Stimulated activated CD4-positive, alpha-beta T cell treated with anti-CD3 and anti-CD28 coated beads, Interleukin-1b, Interleukin-23, amount 100 ng/mL, for 4 hours (primary cell): ENCODE measurements at places on chromosomes 2 and 18.

- DNase-seq, result no peak
Measured at GRCh38 chr18:3079653-3080052, 66.7 kb upstream of the LPIN2 start.

- no peak for DNase-seq
Measured at GRCh38 chr18:8799596-8800441, 94.5 kb downstream of the MTCL1 start.

GRCh38 chr18:77308216-77308615 is 58.6 kb downstream of the GALR1 start:
- DNase-seq, result no peak

DNA sequence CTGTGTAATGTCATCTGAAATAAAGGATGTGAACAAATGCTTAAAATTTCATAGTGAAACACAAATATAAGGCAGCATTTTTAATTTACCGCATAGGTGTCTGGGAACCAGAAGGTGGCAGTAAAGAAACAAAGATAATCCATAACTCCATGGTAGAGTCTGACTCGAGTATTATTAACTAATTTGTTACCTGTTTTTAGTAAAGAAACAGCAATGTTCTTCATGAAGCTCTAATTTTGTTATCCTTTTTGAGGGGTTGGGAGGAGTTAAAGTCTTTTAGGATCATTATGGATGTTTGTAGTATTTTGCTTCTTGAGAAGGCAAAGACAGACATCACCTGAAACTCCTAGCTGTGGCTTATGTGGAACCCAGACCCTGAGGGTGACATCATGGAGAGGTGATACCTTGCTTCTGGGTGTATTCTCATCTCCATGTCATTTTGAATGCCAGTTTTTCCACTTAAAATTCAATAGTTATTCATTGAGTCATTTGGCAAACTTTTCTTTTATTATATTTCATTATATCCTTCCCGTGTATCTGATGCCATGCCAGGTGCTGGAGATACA is 286.2 kb upstream of the EPAS1 start:
- DNase-seq, result no peak

GRCh38 chr2:71299507-71299906 is 32.1 kb upstream of the ZNF638 start:
- DNase-seq, result no peak

GRCh38 chr2:196597531-196597930 is 42.0 kb upstream of the CCDC150 start:
- DNase-seq, result no peak

DNA sequence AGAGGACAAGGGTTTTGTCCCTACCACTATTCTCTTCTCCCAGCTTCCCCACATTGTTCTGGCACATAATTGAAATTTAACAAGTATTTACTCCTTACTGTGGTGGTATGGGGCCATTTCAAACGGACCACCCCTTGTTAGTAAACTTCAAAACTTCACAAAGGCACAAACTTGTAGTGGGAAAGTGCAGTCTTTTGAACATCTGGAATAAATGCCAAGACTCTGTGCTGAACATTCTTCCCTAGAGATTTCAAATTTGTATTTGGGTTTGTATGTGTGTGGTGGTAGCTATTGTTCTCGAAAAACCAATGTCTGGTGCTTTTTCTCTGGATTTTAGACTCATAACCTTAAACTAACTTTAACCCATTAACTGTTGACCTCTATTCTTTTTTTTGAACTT is 151.6 kb downstream of the NRP2 start:
- DNase-seq, result no peak

DNA sequence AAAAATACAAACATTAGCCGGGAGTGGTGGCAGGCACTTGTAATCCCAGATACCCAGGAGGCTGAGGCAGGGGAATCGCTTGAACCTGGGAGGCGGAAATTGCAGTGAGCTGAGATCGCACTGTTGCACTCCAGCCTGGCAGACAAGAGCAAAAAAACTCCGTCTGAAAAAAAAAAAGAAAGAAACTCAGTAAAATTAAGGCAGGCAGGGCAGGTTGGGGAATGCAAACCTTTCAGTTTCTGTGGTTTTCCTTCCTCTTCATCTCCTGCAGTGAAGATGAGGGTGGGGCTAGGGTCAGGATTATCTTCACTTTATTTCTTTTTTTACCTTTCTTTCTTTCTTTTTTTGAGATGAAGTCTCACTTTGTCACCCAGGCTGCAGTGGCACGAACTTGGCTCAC is 43.2 kb upstream of the PSME4 start:
- no peak for DNase-seq

DNA sequence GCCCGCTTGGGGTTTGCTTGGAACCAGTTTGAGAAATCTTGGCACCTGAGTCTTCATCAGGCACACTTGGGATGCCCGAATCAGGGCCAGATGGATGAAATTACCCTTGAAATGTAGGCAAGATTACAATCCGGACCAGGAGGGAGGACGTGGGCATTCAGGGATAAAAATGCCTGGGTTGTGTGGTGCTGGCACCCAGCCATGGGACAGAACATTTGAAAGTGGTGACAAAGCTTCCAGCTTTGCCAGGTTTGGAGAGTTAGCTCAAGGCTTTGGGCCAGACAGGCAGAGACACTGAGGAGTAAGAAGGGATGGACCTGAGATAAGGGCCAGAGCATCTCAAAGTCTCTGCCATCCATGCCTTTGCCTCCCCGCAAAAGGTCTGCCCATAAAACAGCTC is 182.2 kb downstream of the TTC32 start:
- no peak for DNase-seq

DNA sequence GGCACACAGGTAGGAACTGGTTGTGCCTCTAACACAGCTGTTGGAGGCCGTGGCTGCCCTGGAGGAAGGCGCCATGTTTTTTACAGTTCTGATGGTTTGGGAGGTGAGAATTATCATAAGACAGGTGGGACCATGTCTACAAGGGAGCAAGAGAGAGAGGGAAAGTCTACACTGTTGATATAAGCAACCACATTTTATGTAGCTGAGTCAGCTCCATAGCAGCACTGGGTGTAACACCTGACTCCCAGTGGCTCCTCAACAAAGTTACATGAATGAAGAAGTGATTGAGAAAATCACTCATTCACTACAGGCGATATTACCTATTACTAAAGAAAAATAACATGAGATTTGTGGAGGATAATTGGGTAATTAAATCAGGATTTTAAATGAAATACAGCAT is 41.3 kb upstream of the ACAA2 start:
- DNase-seq, result no peak

GRCh38 chr2:220915092-220915623 is 656.9 kb downstream of the EPHA4 start:
- no peak for DNase-seq

DNA sequence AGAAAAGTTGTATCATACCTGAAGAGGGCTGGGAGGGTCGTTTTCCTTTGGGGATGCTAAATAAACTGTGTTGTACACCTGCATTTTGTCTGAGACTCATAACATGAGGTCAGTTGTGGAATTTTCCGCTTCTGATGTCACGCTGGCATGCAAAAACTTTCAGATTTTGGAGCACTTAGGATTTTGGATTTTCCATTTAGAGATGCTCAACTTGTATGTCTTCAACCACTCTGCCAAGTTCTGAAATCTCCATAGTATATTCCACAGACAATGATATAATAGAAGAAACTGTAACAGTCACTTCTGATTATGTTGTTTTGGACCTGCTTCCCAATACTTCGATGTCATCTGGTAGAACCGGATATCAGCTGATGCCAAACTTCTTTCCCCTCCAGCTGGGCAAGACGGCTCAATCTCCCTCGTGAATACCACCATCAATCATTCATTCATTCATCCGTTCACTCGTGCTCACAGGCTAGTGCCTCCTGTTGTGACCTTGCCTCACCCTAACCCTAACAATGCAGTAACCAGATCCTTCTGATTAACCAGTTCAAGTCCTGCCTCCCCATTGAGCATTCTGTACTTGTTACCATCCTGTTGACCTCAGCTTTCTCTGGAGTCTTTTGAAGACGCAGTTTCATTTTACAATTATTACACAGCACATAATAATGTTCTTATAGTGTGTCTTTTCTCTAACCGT is 5.3 kb upstream of the PLEKHH2 start:
- DNase-seq, result no peak

GRCh38 chr2:239460780-239461179 is 60.0 kb upstream of the HDAC4 start:
- no peak for DNase-seq

DNA sequence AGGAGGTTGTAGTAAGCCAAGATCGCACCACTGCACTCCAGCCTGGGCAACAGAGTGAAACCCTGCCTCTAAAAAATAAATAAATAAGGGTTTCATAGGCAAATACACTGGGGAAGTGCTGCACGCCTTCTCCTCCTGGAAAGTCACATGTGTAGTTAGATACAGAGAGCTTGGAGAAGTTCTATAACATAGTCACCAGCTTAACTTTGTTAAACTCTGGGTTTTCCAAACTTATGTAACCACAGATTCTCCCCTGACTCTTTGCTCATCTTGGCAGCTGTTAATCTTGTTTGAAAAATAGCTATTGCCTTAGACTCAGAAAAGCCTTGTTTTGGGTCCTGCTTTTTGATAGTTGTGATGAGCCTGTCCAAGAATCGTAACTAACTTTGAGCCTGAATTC is 25.2 kb downstream of the KIAA2012 start:
- DNase-seq, result no peak

DNA sequence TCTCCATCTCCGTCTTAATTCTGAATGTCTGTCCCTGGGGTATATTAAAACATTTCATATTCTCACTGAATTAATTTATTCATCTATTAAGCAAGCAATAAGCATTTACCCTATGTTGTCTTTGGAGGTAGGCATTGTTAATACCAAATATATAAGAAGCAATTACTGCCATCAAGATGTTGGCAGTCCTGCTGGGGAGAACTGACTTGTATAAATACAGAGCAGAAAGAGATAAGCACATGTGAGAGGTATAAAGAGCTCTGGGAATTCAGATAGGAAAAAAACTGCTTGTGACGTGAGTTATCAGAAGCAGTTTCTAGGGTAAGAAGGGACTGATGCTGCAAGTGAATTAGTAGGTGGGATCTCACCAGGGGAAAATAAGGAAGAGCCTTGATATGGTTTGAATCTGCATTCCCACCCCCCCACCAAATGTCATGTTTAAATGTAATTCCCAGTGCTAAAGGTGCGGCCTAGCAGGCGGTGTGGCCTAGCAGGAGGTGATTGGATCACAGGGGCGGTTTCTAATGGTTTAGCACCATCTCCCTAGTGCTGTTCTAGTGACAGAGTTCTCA is 286.8 kb downstream of the RAD51AP2 start:
- no peak for DNase-seq

DNA sequence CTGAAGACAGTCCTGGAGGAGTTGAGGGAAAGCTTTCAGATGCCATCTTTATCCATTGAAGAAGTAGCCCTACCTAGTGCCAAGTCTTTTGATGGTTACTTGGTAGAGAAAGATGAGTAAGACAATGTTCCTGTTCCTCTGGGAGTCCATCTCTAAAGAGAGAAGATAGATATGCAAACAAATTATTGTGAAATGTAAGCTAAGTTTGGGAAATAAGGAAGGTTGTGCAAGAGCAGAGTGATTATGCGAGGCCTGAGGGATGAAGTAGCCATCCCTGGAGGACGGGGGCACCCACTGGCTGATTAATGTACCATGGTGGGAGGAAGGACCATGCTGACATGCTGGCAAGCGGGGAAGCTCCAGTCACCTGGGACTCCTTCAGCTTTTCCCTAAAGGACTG is 994 bp upstream of the DTNA start:
- no peak for DNase-seq

DNA sequence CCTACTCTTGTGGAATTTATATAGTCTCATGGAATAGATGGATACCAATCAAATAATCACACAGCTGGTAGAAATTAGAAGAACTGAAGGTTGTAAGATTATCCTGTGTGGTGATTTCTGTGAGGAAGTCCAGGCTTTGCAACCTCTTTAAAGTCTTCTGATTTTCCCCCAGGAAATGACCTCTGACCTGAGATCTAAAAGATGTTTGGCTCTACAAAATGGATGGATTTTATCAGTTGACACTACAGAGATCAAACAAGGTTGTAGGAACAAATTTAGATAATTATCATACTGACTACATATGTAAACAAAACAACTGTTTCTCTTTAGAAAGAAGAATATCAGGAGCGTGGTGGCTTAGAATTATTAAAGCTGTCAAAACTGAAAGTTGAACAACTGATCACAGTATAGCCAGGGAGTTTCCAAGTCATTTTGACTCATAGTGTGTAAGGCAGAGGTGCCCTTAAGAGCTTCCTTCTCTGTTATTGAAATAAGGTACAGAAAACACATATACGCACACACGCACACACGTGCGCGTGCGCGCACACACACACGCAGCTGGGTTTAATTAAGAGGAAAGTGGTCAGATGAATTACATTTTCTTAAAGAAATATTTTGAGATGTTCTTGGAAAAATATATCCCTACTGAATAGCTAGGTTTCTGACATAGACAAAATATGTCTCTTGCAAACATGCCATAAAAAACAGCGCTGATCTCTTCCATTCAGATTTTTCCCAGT is 35.5 kb upstream of the PELI1 start:
- no peak for DNase-seq

DNA sequence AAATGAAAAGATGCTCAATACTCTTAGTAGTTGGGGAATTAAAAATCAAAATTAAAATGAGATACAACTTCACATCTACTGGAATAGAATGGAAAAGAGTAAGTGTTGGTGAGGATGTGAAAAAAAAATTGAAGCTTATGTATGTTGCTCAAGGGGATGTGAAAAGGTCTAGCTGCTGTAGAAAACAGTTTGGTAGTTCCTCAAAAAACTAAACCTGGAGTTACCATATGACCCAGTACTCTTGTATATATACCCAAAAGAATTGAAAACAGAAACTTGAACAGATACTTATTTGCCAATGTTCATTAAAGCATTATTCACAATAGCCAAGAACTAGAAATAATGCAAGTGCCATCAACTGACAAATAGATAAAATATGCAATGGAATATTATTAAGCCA is 208.4 kb downstream of the FIGN start:
- DNase-seq, result no peak

GRCh38 chr18:59419386-59419785 is 60.3 kb upstream of the LMAN1 start:
- no peak for DNase-seq

GRCh38 chr18:14577971-14578370 is 34.6 kb upstream of the POTEC start:
- DNase-seq, result no peak

DNA sequence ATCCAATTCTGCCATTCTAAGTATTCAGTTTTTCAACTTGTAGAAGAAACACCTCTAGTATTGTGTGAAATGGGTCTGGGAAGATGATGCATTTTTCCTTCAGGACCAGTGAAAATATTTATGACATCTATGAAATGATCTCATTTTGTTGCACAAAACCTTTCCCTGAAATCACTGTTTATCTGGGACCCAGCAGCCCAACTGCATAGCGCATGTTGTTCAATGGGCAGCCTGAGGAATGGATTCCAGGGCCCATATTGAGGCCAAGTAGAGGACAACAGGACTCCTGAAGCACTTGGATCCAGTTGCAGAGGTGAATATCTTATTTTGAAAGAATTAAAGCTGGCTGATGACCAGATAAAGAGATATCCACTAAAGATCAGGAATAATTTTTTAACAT is 7.3 kb downstream of the RBMS1 start:
- no peak for DNase-seq

- no peak for DNase-seq
Measured at GRCh38 chr2:128585706-128586105, 267.0 kb upstream of the HS6ST1 start.

GRCh38 chr2:189505492-189505891 is 64.2 kb downstream of the WDR75 start:
- DNase-seq, result no peak
